ENCODE measurements at places on chromosomes 6 and 20.

GRCh38 chr6:42013134-42013516 is 37.2 kb upstream of the TAF8 start:
- no peak for DNase-seq

GRCh38 chr6:132114201-132114825 is 163.1 kb upstream of the CCN2 start:
- no peak for DNase-seq

DNA sequence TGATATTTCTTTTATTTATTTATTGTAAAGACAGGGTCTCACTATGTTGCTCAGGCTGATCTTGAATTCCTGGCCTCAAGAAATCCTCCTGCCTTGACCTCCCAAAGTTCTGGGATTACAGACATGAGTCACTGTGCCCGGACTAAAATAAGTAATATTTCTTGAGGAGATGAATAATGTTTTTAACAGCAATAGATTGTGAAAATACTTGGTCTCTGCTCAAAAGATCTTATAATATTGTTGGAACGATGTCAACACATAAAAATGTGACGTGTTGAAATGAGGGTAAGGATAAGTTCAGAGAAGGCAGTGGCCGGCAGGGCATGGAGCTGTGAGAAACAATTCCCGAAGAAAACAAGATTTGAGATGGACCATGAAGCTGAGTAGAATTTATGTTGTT is 178.7 kb downstream of the GJA1 start:
- no peak for DNase-seq

DNA sequence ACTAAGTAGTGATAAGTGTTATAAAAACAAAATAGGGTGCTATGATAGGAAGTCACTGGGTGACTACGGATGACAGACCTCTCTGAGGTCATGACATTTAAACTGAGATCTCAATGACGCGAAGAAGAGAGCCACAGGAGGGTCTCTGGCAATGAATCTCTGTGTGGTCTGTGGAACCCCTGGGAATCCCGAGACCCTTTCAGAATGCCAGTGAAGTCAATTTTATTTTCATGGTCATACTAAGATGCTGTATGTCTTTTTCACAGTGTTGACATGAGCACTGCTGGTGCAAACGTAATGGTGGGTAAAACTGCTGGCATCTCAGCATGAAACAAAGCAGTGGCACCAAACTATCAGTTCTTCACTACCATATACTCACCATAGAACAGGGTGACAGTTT is 155.0 kb downstream of the GJA10 start:
- DNase-seq, result no peak

DNA sequence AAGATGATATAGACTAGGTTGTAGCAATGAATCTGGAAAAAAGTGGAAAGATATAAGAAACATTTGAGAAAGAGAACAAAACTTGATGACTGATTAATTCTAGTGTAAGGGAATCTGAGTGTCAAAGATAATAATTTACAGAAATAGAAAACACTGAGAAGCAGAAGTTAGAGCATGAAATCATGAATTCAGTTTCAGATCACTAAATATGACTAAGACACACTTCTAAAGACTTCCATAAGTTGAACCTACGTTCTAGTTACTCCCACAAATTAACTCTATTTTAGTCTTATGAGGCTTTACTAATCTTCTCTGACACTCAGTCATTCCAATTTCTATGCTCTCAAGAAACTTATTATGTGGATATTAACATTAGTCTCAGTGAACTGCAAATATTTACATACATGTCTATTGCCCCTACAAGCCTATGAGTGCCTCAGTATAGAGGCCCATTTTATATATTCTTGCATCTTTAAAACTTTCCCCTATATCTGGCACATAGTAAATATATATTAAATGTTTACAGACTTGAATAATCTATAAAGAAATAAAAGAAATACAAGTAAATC is 30.4 kb downstream of the IBTK start:
- no peak for DNase-seq

GRCh38 chr6:154732538-154733182 is 556 bp upstream of the SCAF8 start:
- no peak for DNase-seq

- peak; percentile 25 for DNase-seq
These were observed 50.5 kb upstream of the ASIP start for GRCh38 chr20:34190679-34191090.

DNA sequence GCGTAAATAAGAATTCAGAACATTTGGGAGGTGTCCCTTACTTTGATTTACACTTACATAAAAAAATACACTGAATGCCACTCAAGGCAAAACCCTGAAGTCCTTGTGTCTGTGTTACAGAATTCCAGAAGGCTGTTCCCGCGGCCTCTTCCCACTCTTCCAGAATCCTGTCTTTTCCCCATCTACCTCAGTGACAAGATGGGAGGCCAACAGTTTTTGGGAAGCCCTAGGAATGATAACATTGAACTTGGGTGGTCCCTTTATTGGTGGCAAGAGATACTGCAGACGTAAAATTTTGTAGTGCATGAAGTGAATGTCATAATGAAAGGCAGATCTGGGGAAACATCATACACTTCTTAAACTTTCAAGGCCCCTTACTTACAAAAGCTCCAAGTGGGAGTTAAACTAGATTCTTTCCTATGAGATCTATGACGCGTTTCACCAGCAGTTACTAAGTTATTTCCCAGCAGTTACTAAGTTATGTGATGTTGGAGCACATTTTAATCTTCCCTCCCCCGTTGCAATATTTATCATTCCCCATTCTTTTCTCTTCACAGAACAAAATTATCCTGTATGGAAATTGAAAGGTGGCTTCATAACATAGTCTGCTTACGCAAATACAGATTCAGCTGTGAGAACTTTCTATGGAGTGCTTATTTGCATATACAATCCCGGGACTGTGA is 79.5 kb downstream of the BCAS1 start:
- no peak for DNase-seq

GRCh38 chr6:26226579-26226967 is 138.4 kb upstream of the BTN3A2 start:
- DNase-seq, result no peak

- DNase-seq, result no peak
These were observed 13.3 kb upstream of the PCMTD2 start for GRCh38 chr20:64242003-64242796.

DNA sequence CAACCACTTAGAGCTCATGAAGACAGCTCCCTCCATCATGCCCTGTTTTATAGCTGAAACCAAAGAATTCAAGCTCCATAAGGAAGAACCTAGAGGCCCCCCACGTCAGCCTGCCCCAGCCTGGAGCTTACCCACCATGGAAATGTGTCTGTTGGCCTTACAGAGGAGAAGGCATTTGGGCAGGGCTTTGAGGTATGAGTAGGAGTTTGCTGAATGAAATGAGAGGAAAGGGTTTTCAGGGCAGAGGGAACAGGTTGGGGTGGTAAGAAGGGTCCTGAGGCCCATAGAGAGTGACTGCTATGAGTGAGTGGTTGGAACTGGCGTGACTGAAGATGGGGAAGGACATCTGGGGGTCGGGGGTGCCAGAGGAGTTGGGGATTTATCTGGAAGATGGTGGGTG is 12.7 kb upstream of the GATA5 start:
- DNase-seq, result no peak

- DNase-seq, result no peak
These were observed 84.8 kb downstream of the CD40 start for GRCh38 chr20:46202766-46203509.

DNA sequence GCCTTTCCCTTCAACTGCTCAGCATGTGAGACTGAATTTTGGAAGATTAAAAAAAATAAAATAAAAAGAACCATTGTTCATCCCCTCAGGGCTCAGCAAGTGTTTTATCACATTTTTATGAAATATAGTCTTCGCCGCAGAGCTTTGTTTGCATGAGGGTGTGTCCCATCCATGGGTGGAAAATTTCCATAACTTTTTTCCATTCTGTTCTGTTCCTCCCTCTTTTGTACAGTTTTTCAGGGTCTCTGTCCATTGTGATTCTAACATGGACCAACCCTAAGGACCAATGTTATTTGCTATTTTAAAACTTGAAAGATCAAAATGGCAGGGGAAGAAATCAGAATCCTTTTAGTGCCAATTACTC is 213.3 kb upstream of the SGK1 start:
- DNase-seq, result no peak

GRCh38 chr6:141653590-141653989 is 479.1 kb upstream of the GJE1 start:
- DNase-seq, result no peak

All from CD4-positive, alpha-beta T cell treated with Interferon gamma for 1 hour (primary cell).